ENCODE measurements at places on chromosomes 7 and 10.

- DNase-seq: no peak
Measured at GRCh38 chr10:33781606-33782395, 447.3 kb upstream of the NRP1 start.

GRCh38 chr7:4775848-4776623 is 613 bp downstream of the AP5Z1 start:
- peak; percentile 20 for DNase-seq

- no peak for DNase-seq
Measured at GRCh38 chr10:113035732-113036312, 85.8 kb downstream of the TCF7L2 start.

- no peak for DNase-seq
Measured at GRCh38 chr7:43871064-43871463, 1.7 kb upstream of the MRPS24 start.

- DNase-seq: no peak
Measured at GRCh38 chr10:132063432-132063831, 2.3 kb upstream of the JAKMIP3 start.

DNA sequence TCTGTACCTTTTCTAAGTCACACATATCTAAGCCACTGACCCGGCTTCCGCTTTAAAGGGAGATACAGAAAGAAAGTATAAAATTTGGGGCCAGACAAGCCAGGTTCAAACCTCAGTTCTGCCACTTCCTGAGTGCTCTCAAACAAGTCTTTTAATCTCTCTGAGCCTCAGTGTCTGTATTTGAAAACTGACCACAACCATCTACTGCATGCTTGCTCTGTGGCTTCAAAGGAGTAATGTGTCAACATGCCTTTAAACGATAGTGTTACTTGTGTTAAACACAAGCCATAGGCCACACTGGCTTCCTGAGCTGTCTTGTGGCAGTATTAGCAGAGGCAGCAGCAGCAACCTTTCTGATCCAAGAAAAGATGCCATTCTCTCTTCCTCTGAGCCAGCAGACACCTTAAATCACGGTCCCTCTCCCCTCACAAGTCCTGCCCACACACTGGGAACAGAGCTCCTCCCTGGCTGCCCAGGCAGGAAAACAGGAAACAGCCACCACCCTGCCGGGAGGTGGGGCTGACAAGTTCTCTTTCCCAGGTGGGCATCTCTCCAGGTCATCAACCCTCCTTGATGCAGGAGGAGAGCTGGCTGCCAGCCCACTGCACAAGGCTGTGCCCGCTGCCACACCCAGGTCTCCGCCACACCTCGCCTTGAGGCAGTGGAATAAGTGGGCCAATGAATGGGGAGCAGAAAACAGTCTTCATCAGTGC is 10.7 kb downstream of the HIP1 start:
- no peak for DNase-seq

DNA sequence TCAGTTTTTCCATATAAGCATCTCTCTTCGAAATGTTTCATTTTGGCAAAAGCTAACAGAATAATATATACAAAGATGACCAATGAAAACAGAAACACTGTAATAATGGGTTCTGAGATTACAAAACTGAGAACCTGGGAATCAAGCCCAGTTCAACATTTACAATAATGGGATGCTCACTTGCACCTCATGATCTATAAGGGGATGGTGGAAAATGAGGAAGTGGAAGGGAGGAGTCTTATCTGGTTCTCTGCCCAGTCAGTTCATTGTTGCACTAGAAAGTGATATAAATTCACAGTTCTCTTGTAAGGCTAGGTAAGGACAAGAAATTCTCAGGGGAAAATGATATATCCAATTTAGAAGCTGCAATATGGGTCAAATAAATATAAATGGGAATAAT is 31.7 kb upstream of the RHOBTB1 start:
- no peak for DNase-seq

GRCh38 chr10:117374506-117375359 is 507 bp downstream of the PDZD8 start:
- DNase-seq: no peak

- DNase-seq: no peak
Measured at GRCh38 chr10:30190577-30191552, 131.5 kb upstream of the JCAD start.

DNA sequence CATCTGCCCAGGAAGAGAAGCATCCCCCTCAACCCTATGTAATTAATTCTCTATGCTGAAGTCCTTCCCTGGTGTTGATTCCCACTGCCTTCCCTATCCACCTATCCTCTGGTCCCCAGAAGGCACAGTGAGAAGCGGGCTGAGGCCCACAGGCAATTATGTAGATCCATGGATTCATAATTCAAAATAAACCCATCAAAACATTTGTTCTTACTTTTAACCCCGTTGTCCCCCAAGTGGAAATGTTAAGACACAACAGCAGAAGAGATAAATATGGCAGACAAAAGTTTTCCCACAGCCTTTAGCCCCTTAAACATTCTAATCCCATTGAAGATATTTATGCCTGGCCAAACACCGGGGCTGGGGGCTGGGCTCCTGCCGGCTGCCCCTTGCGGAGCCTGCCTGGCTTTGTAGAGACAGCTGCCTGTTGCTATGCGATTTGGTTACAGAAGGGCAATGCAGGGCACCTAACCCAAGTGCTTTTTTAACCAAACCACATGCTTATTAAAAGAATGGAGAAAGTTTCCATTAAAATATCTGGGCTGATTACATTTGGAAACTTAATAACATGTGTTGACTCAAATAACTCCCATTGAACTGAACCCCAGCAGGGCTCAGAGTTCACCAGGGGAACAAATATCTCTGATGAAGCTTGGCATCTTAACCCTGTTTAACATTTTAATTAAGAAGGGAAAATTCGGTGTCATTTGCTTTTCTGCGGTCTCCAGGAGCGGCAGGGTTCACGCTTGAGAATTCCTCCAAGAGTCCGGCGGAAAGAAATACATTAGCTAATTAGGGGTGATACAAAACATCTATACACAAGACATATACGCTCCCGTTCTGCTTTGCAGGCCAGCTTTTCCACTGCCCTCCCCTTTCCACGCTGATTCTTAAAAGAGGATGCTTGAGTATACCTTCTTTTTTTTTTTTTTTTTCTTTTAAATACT is 110.8 kb upstream of the FGFR2 start:
- DNase-seq: no peak
